T-helper 22 cell (primary cell): ENCODE measurements at places on chromosomes 6 and 20.

- no peak for DNase-seq
Observed at GRCh38 chr20:38222231-38222922, 38.2 kb downstream of the KIAA1755 start.

DNA sequence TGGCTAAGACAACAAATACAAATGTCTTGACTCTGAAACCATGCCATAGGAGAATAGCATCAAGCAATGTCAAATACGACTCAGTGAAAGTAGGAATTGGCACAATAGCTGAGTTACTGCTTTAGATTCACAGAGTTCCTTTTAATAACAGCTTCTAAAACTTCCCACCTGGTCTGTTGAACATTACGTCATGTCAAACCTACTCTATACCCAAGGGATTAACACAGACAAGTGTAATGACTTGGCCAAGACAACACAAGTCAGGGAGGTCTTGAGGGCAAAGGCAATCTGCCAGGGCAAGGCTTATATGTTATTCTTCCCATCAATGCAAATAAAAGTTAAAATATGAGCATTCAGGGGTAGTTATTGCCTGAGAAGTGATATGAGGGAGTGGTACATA is 265.1 kb upstream of the PRDM1 start:
- DNase-seq = no peak

- no peak for DNase-seq
Observed at GRCh38 chr6:74280130-74280692, 584.2 kb downstream of the CD109 start.

- no peak for DNase-seq
Observed at GRCh38 chr20:25055711-25056495, 2.0 kb downstream of the ACSS1 start.

DNA sequence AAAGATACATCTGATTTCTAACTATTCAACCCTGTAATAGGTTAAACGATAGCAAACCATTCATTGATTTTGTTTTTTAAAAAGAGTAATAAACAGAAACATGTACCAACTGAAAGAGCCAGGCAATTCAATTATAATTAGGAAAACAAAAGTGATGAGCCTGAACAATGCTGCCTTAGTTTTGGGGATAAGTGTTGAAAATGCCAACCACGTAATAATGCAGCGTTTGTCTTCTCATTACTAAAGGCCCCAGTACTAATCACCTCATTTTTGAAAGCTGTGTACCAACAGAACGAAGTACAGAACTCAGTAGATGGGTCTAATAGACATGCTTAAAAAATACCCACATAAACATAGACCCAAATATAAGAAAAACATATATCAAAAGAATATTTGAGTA is 663.6 kb upstream of the CHD6 start:
- no peak for DNase-seq

DNA sequence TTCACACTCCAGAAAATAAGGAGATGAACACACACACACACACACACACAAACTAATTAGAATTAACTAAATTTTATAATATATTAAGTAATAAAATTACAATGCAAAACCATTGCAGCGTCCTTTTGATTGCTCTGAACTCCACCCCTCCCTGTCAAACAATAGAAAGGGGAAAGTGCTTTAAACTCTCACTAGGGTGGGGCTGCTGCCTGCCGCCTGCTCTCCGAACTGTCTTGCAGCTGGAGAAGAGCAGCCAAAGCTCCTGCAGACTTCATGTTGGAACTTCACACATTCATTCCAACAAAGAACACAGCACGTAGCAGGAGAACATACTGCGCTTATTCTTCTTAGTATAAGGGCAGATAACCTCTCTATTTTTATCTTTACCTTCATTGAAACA is 83.2 kb downstream of the GCLC start:
- no peak for DNase-seq

DNA sequence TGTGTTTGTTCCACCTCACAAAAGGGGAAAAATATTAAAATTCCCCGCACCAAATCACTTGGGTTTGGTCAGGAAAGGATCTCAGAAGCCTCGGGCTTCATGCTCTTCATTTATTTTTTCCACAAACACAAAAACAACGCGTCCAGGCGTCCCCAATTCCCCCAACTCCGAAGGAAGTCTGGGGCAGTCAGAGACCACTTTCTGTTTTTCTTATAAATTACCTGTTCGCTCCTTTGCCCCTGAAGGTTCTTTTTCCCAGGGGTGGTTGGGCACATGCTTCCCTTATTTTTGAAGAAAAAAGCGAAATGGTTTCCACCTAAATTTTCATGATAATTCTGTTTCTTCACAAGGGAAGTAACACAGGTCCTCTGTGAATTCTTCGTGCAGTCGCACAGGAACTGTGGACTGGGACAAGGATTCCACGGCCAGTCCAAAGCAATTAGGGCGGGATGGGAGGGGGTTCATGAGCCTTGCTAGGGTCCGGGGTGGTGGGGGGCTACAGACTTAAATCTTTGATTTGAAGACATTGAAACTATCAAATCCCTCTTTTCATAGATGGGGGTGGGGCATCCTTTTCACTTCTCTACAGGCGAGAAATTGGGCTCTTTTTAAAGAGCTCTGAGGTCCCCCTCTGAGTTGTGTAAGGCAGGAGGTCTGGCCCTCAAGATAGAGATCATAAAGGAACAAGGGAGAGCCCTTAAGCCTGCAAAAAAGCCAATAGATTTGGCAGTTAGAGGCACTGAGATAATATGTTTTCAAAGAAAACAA is 30.5 kb upstream of the HFE start:
- no peak for DNase-seq

- no peak for DNase-seq
Observed at GRCh38 chr6:72793641-72794395, 172.0 kb downstream of the KCNQ5 start.

DNA sequence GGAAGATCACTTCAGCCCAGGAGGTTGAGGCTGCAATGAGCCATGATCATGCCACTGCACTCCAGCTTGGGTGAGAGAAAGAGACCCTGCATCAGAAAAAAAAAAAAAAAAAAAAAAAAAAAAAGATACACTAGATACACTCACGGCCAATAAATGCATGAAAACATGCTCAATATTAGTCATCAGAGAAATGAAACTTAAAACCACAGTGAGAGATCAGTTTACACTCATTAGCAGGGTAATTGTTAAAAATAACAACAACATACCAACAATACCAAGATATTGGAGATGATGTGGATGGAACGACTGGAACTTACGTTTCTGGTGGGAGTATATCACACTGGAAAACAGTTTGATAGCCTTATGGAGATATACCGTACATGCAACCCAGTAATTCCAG is 29.9 kb downstream of the HS3ST5 start:
- DNase-seq = no peak

GRCh38 chr6:106397431-106397830 is 36.9 kb downstream of the CRYBG1 start:
- no peak for DNase-seq

DNA sequence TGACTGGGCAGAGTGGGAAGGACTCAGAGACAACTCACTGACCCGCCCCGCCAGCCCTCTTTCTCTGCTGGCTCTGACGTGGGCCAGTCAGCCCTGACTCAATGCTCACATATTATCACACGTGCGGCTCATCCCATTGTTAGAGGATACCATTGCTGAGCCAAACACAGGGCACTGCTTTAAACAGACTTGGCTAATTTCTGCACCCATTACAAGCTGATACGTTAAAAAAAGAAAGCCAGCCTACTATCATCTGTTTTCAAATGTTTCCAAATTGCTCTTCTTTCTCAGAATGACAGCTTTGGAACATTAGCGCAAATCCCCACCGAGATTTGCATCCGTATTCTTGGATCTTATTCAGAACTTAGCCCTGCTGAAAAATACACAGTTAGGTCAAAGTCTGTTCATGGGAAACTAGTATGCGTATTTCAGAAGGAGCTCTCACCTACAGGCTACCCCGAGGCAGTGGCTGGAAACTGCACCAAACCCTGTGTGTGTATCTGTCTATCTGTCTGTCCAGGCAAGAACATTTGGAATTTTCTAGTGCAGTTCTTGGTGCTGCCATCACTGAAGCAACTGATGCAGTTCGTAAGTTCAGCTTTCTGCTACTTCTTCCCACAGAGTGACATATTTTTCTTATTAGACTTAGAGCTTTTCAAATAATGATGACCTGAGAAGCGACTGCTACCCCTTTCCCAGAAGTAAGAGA is 32.8 kb downstream of the RAMACL start:
- no peak for DNase-seq

- DNase-seq = no peak
Observed at GRCh38 chr6:12000174-12000573, 11.9 kb upstream of the HIVEP1 start.

- DNase-seq = no peak
Observed at GRCh38 chr6:126268092-126268491, 71.8 kb upstream of the CENPW start.

DNA sequence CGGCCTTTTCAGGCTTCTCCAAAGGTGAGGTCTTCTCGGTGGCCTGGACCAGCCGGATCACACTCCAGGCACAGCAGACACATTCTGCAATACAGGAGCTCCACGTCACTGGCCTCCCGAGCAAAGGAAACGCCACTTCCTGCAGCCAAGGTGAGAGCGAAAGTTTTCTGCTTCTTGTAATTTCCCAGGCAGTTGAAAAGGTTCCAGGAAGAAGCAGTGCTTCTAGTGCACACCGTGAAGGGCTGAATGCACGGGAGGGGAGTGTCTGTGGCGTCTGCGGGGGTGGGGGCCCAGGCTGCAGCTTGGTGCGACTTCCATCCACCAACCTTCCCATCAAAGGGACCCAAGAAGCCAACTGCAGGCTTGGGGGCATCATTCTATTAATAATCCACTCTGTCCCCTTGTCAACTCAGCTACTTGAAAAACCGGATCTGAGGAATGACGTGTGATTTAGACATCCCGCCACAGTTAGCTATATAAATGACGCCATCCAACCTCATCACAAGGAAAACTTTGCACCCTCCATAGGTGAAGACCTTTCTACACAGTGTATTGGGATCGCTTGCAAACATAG is 61.1 kb downstream of the NFATC2 start:
- DNase-seq = peak; percentile 49

GRCh38 chr6:66838764-66839163 is 1131.7 kb upstream of the EYS start:
- no peak for DNase-seq

DNA sequence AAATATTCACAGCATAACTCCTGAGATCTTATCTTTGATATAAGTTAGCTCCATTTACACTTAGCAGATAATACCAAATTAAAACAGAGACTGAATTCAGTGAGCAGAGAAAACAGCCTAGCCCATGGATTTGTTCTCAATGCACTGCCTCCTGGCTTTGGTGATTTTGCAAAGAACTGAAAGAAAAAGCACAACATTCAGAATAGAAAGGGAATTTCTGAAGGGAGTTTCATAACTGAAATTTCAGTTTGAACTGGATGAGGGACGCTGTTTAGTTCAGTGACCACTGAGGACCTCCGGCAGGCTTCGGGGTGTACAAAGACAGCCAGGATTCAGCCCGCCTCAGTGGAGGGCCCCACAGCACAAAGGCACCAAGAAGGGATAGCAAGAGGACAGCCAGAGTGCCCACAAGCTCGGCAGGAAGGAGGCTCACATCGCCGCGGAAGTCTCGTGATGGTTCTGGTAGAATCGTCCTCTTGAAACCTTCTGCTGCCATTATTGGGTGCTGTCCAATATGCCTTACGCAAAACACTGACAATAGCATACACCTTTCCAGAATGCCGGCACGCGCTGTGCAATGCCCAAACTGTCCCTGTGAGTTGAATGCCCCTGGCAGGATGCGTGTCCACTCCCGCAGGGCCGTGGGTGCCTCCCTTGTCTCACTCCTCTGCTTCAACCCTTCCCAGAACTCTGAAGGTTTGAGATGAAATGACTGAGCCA is 9.7 kb upstream of the IRF4 start:
- DNase-seq = no peak

DNA sequence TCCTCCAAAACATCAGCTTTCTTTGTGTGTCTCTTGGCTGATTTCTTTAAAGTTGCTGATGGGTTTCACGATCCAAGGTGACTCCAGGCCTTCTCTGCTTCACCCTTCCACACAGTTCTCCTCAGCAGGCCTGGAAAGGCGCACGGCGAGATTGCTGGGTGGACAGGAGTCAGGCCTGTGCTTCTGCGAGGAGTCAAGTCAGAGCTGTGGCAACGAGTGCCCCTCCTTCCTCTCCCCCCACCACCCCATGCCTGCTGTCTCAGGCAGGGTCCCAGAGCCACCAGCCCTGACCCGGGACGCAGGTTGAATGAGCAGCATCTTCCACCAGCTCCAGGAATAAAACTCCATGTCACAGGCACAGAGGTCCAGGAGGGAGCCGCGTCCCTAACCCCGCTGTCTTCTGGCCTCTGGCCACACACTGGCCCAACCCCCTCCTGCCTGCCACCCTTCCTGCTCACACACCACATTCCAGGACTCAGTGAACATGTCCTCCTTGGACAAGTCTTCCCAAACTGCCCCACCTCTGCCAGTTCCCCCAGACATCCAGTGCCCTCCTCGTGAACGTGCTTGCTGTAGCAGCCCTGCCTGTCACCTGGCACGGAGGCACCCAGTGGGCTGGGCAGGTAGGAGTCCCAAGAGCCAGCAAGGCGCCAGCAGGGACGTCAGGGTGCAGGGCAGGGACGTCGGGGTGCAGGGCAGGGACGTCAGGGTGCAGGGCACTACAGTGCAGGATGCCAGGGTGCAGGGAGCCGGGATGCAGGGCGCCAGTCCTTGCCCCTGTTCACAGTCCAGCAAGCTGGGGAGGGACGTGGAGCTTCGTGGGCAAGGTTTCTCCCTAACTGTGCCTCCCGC is 7.2 kb upstream of the NTSR1 start:
- no peak for DNase-seq

GRCh38 chr6:2061880-2062279 is 183.5 kb downstream of the GMDS start:
- DNase-seq = no peak

- no peak for DNase-seq
Observed at GRCh38 chr20:46709459-46710152, at the start of gene SLC2A10. SLC2A10 (plus strand) TSS chr20:46709649; CDS start chr20:46709737, 88 bp downstream.

- no peak for DNase-seq
Observed at GRCh38 chr20:53445321-53445731, 148.3 kb downstream of the ZNF217 start.

GRCh38 chr20:42391807-42392206 is 773.6 kb upstream of the CHD6 start:
- no peak for DNase-seq

DNA sequence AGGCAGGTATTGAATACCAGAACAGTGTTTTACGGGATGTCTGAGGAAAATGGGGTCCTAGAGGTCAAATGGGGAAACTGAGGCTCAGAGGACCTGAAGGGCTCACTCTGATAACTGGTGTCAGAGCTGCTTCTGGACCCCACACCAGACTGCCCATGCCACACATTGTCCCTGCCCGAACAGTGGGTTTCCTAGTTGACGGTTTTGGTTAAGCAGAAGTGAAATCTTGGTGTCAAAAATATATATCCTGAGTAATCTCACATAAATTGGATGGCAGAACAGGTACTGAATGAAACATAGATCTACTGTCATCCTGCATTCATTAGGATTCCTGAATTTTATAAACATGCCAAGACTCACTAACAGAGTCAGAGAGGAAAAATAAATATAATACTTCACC is 16.3 kb downstream of the NOX3 start:
- no peak for DNase-seq

- DNase-seq = no peak
Observed at GRCh38 chr6:73121421-73121993, 103.8 kb downstream of the KHDC1L start.
